Stimulated activated CD4-positive, alpha-beta T cell treated with anti-CD3 and anti-CD28 coated beads, TNF-alpha, amount 100 ng/mL, for 4 hours (primary cell): ENCODE measurements at places on chromosomes 1 and 21.

DNA sequence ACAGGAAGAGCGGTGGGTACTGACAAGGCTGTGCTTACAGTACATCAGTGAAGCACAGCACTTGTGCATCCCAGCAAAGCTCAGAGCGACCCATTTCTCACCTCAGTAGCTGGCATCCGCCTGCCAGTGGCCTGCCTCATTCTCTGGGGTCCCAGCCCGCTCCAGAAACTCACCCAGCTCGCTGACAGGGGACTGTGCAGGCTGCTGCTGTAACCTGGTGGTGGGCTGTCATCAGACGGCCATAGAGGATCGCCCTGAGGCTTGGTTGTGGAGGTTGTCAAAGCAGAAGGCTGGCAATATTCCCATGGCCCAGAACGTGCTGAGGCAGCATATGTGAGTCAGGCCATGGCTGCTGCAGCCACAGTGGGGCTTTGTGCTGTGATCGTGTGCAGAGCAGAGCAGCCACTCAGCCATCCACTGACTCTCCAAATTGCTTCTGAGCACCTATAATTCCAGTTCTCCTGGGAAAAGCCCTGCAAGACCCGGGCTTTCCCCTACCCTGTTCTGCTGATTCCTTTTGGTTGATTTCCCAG is 13.6 kb upstream of the GPR137B start:
- no peak for DNase-seq

DNA sequence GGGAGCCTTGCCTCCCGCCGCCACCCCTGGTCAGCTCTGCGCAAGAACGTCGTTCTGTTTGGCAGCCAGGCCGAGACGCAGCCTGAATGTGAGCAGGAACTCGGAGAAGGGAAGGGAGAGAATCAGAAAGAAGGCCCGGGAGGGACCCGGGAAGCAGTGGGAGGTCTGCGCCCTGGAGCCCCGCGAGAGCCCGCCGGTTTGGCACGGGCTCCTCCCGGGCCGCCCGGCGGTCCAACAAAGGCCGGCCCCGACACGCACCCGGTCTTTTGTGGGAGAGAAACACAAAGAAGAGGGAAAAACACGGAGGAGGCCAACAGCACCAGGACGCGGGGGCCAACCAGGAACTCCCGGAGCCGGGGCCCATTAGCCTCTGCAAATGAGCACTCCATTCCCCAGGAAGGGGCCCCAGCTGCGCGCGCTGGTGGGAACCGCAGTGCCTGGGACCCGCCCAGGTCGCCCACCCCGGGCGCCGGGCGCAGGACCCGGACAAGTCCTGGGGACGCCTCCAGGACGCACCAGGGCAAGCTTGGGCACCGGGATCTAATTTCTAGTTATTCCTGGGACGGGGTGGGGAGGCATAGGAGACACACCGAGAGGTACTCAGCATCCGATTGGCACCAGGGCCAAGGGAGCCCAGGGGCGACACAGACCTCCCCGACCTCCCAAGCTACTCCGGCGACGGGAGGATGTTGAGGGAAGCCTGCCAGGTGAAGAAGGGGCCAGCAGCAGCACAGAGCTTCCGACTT is 2.7 kb upstream of the OLIG2 start:
- DNase-seq, result no peak

DNA sequence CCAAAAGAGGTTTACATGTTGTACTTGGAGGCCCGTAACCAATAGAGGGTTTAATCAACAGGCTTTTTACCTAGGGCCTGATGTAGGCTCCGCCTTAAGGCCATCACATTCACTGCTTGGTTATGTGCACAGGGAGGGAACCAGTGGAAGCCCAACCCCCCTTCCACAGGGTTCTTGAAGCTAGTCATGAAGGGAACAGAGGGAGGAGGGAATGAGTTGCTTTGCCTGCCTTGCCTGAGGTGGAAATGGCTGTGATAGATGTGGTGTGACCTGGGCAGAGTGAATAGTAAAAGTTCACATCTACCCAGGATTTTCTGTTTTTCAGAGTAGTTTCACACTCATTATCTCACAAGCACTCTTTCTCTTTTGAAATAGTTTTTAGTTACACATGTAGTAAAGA is 215.1 kb downstream of the ST6GALNAC3 start:
- DNase-seq, result no peak

GRCh38 chr1:225481738-225482137 is 53.9 kb upstream of the LBR start:
- no peak for DNase-seq

DNA sequence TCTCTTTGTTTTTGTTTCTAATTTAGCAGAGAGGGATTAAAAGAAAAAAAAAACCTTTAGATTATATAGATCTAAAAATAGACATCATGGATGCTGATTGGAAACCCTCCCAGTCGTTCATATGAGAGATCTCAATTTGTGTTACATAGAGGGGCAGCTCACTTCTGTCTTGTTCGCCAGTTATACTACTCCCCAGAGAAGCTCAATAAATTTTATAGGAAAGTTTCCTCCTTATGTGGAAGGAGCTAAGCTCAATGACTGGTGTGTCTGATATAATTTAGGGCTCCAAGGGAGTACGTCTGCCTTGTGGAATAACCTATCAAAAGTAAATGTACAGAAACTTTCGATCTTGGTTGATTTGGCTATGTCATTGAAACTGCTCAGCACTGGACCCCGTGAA is 117.6 kb downstream of the PEX14 start:
- no peak for DNase-seq
